ENCODE measurements at places on chromosomes 1 and 21. TPM values are rescaled to one million over a fixed set of nuclear protein-coding genes. Genes with fewer than 3 reads are reported as not detected.

DNA sequence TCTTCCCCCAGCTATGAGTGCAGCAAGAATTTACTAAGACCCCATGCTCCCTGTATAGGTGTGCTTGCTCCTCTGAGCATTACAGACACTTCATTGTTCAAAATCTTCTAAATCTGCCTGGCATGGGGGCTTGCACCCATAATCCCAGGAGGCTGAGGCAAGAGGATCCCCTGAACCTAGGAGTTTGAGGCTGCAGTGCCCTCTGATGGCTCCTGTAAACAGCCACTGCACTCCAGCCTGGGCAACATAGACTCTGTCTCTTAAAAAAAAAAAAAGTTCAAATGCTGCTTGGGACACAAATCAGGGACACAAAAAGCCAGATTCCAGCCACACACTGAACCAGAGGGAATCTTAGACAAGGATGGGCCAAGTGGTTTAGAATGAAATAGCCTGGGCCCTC is 3.4 kb upstream of the ACOT7 start:
- DNase-seq: no peak

GRCh38 chr21:46122237-46122671 is 24.3 kb downstream of the COL6A2 start:
- no peak for DNase-seq

- no peak for DNase-seq
These were observed 162.6 kb downstream of the ATG4C start for GRCh38 chr1:62946511-62946910.

DNA sequence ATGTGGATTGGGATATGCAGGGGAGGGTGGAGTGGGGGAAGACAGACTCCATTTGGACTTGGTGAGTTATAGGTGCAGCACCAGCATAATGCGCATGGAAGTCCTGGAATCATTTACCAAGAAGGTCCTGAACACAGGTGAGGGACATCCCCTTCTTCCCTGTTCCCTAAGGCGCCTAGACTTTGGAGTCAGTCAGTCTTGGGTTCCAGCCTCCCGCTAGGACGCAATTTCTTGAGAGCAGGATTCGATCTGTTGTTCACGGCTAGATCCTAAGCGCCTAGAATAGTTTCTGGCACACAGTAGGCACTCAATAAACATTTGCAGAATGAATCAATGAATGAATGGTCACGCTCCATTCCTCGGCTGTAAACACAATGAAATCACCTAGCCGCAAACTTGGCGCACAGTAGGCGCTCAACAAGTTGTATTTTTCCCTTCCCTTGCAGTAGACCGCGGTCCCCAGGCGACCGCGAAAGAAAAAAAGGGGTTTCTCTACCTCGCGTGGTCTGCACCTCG is 1.0 kb upstream of the AK4 start:
- DNase-seq: no peak

GRCh38 chr1:207088701-207089626 is at the start of gene C4BPB:
TSS of gene C4BPB (plus strand) at chr1:207088860. CDS start at chr1:207089532, 672 bp downstream.
- peak; percentile 76 for DNase-seq

- no peak for DNase-seq
These were observed 27.8 kb downstream of the ILDR2 start for GRCh38 chr1:166947398-166948043.

GRCh38 chr1:92087542-92087941 is 7.4 kb downstream of the BTBD8 start:
- no peak for DNase-seq

- no peak for DNase-seq
These were observed 63.3 kb downstream of the GALNT2 start for GRCh38 chr1:230130172-230130944.

GRCh38 chr1:1281533-1282321 is 1.5 kb downstream of the SCNN1D start:
- DNase-seq: peak; percentile 93

DNA sequence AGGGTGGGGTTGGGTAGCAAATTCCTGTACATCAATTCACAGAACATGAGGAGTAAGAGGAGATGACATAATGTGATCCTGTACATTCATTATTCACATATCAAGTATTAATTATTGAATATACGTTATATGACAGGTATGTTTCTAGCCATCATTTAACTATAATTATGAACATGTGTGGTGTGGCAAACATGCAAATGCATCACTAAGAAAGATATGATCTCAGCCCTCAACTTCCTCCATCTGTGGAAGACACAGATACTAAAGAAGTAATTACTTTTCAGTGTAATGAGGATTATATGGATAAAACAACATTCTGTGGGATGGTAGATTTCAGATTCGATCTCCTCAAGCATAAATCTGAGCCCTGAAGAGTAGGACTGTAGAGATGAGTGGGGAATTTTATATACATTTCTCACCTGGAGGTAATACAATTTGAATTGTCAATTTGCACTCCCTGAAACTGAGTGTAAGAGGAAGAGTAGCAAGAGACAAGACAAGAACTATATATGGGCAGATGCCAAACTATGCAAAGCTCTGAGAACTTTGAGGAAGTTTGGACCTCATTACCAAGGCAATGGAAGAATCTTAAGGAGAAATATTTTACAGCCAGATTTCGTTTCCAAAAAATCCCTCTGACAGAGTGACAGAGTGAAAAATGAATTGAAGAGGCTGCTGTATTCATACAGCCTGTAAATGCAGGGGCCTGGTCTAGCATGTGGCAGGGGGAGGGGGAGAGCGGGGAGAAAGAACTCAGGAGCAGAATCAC is 275.5 kb downstream of the TPR start:
- DNase-seq: no peak

- no peak for DNase-seq
These were observed 133.5 kb downstream of the CLIC6 start for GRCh38 chr21:34802180-34802899.

The PTPN7 gene
- 2.9 TPM for total RNA-seq
